ENCODE measurements at places on chromosomes 6 and 20.
A peak's percentile ranks its signal among the peaks of the same experiment; 100 is the strongest.

DNA sequence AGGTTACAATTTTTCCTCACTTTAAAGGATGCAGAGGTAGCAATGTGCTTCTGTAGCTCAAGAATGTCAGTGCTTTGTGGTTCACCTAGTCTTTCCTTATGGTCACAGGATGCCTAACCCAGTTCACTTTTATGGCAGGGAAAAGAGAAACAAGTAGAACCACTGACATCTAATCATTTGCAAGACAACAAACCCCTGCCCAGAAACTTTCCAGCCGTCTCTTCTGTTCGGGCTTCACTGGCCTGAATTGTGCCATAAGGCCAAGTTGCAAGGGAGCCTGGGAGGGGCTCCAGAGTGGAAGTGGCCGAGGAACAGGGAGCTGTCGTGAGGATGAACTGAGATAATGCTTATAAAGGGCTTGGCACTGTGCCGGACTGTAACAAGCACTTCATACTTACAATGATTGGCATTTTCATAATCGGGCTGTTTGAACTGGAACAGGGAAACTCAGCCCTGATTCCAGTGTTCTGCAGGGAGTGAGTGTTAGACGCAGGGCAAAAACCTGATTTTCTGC, 212.6 kb downstream of the BCAS1 start:
- H3K4me1 ChIP-seq: no peaks in the 10 kb centered on the region
- no peaks in the 10 kb centered on the region for H3K27me3 ChIP-seq
- H3K36me3 ChIP-seq: no peaks in the 10 kb centered on the region
- H3K4me3 ChIP-seq: no peak overlapping the region
- DNase-seq: peak; percentile 25

- peaks cover 11% of the 10 kb centered on the region for H3K36me3 ChIP-seq
- H3K27me3 ChIP-seq: no peaks in the 10 kb centered on the region
- DNase-seq: no peak
Measured at GRCh38 chr6:129492260-129492659, 217.7 kb downstream of the ARHGAP18 start.

DNA sequence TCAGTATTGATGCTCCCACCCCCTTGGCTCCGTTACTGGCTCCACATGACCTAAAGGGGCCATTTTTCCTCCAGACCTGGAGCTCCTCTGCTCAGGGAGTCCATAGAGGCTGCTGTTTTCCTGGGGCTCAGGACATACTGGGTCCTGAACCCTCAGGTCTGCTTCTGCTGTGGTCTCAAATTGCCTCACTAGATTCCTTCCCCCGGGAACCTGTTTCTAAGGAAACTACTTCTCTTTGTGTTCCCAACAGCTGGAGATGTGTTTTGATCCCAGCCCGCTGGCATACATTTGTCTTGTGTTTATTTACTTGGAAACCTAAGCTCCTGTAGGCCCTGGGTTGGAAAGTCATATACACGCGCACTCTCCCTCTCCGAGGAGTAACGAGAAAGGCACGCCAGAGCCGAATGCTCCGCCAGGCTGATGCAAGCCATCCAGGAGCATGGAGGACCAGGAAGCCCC, 222.8 kb downstream of the UST start:
- H3K4me3 ChIP-seq: no peak overlapping the region
- no peak for DNase-seq
- H3K36me3 ChIP-seq: no peaks in the 10 kb centered on the region
- H3K27ac ChIP-seq: no peak overlapping the region

DNA sequence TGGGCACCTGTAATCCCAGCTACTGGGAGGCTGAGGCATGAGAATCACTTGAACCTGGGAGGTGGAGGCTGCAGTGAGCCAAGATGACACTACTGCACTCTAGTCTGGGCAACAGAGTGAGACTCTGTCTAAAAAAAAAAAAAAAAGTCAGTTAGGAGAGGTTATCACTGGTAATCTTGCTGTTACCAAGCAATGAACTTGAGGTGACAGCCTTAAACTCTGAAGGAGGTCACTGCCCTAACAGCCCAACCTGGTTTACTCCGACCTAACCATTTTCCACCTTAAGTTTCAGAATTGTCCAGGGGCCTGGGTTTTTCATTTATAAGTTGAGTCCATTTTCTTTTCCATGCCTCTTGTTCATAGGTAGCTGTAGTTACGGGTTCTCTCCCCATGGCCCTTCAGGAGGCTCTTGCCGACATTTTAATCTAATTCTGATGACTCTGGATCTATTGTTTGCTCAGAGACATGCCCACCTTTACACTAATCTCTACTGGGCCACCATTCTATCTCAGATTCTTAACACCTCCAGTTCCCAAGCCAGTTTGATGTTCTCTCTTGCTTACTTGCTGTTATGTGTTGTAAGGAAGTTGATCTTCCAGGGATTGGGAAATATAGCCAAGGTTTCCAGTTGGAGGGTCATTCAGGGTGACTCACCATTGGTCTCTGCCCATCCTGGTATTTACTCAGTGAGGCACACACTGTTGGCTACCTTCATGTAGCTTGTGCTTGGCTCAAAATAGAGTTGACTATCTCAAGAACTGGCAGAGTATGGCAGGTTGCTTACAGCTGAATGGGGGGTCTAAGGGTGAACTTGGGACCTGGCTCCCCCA, 29.1 kb downstream of the SHLD1 start:
- peaks cover 9% of the 10 kb centered on the region for H3K36me3 ChIP-seq
- peak; percentile 42 for DNase-seq
- H3K4me1 ChIP-seq: no peaks in the 10 kb centered on the region
- no peaks in the 10 kb centered on the region for H3K27me3 ChIP-seq
- H3K4me3 ChIP-seq: no peak overlapping the region

GRCh38 chr20:8589956-8590355, 457.9 kb downstream of the PLCB1 start:
- no peak overlapping the region for H3K27ac ChIP-seq
- H3K36me3 ChIP-seq: no peaks in the 10 kb centered on the region
- H3K4me1 ChIP-seq: no peaks in the 10 kb centered on the region
- H3K4me3 ChIP-seq: no peak overlapping the region
- no peaks in the 10 kb centered on the region for H3K27me3 ChIP-seq
- no peak for DNase-seq

DNA sequence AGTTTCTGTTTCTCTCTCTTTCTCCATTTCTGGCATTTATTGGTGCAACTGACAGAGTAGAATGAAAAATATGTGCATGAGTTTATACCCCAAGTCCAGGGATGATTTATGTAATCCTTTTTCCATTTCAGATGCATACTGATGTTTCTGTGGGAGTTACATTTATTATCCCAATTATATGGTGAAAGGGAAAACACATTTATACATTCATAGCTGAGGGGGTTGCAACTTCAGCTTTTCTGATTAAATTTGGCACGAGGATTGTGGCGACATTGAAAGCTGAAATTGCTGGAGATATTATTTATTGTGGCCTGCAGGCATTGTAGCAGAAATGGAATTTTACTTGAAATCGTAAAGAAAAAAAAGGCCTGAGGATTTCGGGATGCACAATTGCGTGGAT, 31.5 kb upstream of the FNDC1 start:
- H3K36me3 ChIP-seq: no peaks in the 10 kb centered on the region
- no peak overlapping the region for H3K27ac ChIP-seq
- no peaks in the 10 kb centered on the region for H3K4me1 ChIP-seq
- H3K27me3 ChIP-seq: peaks cover 19% of the 10 kb centered on the region
- H3K4me3 ChIP-seq: no peak overlapping the region
- no peak for DNase-seq

DNA sequence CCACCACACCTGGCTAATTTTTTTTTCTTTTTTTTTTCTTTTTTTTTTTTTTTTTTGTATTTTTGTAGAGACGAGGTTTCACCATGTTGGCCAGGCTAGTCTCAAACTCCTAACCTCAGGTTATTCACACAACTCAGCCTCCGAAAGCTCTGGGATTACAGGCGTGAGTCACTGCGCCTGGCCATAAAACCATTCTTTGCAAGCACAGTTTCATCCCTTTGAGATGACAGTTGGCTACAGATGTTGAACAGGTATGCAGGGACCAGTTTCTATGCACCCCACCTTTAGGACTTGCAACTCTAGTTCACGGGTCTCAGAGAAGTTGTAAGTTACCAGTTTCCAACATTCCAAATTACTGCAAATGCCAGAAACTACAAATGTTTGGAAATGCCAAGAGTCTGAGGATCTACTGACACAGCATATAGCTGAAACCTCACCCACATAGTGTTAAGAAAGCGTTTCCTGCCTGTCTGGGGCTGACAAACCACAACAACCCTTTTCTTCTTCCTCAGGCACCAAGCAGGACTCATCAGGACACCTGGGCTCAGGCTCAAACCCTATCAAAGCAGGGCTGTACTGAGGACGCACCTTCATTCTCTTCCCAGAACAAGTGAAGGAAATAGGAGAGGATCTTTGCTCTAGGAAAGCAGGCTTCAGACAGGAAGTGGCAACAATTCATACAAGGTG, 22.9 kb downstream of the ARHGAP18 start:
- H3K27me3 ChIP-seq: no peaks in the 10 kb centered on the region
- H3K27ac ChIP-seq: no peak overlapping the region
- H3K4me3 ChIP-seq: no peak overlapping the region

DNA sequence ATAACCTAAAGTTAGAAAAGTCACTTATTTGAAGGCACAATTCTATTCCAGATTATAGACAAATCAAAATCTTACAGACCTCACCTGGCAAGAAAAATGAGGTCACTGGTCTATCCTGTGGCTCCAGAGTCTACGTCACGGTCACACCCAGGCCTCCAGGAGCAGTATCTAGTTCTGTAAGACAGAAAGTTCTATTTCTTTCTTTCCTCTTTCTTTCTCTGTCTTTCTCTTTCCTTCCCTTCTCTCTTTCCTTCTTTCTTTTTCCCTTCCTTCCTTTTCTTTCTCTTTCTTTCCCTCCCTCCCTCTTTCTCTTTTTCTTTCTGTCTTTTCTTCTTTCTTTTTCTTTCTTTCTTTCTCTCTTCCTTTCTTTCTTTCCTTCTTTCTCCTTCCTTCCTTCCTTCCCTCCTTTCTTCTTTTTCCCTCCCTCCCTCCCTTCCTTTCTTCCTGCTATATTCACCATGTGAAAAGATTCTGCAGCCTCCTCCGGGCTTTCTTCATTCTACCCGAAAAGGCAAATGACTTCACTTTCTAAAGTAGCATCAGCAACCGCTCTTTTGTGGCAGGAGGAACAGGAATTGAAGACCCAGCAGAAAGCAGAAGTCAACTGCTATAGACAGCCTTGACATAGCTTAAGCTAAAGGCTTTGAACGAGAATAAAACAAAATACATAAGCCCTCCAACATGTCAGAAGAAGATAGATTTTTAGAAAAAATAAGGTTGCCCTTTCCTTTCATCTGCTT, 83.9 kb upstream of the SIRPG start:
- no peak overlapping the region for H3K27ac ChIP-seq
- no peaks in the 10 kb centered on the region for H3K27me3 ChIP-seq
- no peak for DNase-seq
- no peaks in the 10 kb centered on the region for H3K36me3 ChIP-seq
- H3K4me1 ChIP-seq: no peaks in the 10 kb centered on the region

- no peak for DNase-seq
- H3K4me3 ChIP-seq: no peak overlapping the region
- peaks cover 29% of the 10 kb centered on the region for H3K27me3 ChIP-seq
Measured at GRCh38 chr20:44418069-44418905, 57.4 kb upstream of the TTPAL start.

GRCh38 chr6:16136091-16136490, 7.2 kb downstream of the MYLIP start:
- DNase-seq: no peak
- no peaks in the 10 kb centered on the region for H3K36me3 ChIP-seq
- H3K4me1 ChIP-seq: peaks cover 100% of the 10 kb centered on the region
- no peaks in the 10 kb centered on the region for H3K27me3 ChIP-seq
- peak overlapping the region; percentile 95 for H3K27ac ChIP-seq

DNA sequence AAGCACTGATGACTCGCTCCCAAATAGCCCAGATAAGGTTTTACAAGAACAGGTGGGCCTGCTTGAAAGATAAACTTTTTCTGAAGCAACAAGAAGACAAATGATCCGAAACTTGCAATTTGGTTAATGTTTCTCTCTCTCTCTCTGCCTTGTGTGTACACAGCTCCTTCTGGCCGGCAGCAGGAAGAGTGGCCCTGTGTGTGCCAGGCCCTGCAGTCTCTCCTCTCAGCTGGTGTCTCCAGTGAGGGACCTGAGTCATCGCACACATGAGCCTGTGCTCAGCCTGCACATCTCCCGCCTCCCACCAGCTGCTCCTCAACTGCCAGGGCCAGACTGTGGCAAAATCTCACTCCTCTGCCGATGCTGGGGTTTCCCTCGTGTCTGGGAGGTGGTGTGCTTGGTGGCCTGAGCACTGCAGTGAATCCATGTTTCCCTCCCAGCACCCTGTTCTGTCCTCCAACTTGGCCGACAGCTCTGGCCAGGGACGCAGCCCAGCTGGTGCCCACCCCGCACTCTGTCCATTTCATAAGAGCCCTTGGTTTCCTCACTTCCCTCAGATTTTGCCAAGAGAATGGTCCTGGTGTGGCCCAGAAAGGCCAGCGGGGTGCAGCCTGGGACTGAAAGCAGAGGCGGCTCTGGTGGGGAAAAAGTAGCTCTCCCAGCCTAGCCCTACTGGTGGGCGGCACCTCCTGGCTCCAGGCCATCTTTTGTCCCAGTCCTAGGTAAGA, 49.4 kb downstream of the ERMARD start:
- H3K36me3 ChIP-seq: no peaks in the 10 kb centered on the region
- no peak overlapping the region for H3K27ac ChIP-seq
- H3K4me1 ChIP-seq: no peaks in the 10 kb centered on the region
- no peaks in the 10 kb centered on the region for H3K27me3 ChIP-seq
- no peak overlapping the region for H3K4me3 ChIP-seq

DNA sequence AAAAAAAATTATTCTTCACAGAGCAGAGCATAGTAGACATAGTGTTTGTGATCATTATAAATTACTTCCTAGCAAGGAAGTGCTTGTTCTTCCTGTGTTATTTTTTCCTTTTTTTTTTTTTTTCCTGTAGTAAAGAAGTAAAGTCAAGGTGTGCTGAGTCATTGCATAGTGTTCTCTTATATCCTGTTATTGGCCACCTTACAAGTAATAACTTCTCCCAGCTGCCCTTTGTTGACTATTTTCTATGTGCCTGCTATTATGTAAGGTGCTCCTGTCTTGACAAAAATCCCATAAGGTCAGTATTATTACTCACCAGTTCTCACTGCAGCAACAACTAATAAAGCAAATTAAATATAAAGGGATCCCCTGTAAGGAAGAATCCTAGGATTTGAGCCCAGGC, 195.3 kb downstream of the GJA1 start:
- H3K4me3 ChIP-seq: no peak overlapping the region
- no peaks in the 10 kb centered on the region for H3K4me1 ChIP-seq
- no peak for DNase-seq
- no peaks in the 10 kb centered on the region for H3K36me3 ChIP-seq

DNA sequence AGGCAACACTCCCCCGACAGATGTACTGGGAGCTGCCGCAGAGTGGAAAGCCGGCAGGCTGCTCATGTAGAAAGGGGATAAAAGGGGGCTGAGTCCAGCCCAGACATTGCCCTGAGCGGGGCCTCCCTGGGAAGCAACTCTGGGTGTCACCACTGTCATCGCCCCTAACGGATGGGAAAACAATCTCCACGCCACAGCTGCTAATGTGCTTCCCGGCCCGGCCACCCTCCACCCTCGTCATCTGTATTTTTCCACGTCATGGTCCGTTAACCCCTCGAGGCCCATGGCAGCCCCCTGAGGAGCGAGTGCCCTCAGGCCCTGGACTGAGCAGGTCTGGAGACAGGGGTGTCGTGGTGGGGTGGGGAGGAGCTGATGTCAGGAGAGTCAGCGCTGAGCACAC, 227.4 kb downstream of the DLL1 start:
- no peak overlapping the region for H3K27ac ChIP-seq
- no peaks in the 10 kb centered on the region for H3K27me3 ChIP-seq
- H3K36me3 ChIP-seq: no peaks in the 10 kb centered on the region

- no peaks in the 10 kb centered on the region for H3K27me3 ChIP-seq
- H3K36me3 ChIP-seq: no peaks in the 10 kb centered on the region
- no peak overlapping the region for H3K4me3 ChIP-seq
- H3K4me1 ChIP-seq: no peaks in the 10 kb centered on the region
Measured at GRCh38 chr6:132310921-132311320, 90.4 kb downstream of the MOXD1 start.
